ENCODE measurements at places on chromosomes 12 and 14.
A peak's percentile ranks its signal among the peaks of the same experiment; 100 is the strongest.

DNA sequence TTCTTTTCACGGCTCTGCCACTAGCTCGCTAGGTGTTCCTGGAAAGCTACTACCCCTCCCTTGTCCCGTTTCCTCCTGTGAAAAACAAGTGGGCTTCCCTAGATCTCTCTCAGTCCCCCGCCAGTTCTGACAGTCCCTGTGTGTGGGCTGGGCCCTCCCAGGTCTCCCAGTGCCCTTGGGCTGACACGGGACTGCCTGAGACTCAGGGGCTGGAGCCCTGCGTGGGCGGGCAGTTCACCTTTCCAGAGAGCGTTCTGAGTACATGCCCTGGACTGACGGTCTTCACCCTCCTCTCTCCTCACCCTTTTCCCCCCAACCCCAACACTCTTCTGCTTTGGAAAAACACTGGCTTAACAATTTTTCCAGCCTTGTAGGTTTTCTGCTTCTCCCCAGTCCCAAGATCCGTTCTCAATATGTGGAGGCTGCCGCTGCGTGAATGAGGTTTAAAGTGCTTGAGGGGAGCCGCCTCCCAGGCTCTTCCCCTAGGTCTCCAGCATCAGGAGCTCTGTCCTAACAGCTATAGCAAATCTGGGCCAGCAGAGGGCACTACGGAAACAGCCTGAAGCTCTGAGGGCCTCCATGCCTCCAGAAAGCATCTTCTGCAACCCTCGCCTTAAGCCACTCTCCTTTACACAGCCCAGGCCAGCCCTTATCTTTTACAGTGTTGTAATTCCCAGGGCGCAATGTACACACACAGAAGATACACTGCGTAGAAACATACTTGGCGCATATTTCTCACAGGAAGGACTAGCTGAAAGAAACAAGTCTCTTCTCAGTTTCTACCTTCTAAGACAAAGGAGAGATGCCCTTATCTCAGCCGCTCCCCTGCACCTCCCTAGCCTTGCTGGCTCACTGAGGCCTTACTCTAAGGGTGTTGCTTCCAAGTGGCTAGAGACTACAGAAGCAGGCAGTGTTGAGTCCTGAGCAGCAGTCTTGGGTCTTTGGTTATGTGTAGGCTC, 10.4 kb upstream of the DCD start:
- DNase-seq: peak; percentile 68

GRCh38 chr12:39931857-39932256, 174.0 kb downstream of the SLC2A13 start:
- DNase-seq: no peak

DNA sequence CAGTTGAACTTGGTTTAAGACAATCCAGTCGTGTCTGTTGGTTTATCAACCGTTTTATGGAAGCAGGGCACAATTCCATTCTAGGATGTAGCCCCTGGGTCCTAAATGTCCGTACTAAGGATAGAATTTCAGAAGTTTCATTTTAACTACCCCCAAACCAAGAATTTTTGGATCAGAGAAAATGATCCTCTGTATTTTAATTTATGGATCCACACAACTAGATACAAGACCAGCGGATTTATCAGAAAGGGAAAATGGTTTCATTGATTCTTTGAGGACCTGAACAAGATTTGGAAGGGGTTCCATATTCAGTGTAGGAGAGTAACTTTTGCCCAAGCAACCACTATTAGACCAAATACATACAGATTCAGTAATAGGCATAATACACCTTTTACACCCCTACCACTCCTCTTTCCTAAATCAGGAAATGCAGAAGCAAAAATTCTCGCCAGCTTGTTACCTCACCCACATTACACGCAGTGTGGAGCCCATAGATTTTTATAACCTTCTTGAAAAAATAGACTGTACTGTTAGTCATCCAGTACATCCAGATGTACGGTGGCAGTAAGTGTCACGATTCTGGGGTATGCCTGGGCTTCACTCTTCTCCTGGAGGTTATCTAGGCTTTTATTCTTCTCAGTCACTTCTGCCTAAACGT, 1.4 kb upstream of the FBXL14 start:
- DNase-seq: no peak

DNA sequence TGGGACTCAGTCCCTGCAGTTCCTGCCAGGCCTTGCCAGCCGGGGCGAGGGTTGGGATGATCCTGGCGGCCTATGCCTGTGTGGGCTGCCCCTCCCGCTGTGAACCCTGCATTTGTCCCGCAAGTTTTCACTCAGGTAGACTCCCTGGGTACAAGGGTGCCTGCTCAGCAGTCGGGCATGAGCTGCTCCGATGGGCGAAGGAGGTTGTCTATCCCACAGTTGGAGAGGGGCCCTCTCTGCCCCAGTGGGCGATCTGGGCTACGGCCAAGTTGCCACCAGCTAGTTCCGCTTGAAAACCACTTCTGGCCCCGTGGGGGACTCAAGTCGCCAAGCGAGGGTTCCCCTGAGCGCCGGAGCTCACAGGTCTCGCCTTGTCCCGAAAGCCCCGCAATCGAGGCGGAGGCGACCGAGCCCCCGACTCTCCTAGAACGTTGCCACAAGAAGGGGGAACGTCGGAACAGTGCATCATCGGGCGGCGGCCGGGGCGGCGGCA, 365 bp upstream of the TPI1 start:
- DNase-seq: peak; percentile 38

DNA sequence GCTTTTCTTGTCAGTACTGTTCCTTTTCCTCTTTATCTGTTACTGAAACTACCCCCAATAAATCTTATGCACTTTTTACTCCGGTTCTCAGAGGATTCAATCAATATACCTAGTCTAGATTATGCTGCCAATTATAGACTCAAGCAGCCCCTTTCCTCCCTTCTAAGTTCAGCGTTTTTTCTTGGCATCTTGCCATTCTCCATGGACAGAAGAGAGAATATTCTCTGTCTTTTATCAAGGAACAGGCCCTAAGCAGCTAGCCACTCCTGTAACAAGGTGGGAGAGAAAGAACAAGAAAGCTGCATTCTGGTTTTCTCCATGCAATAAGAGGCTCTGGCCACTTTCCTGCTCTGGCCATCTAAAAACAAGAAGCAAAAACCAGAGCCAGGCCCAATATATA, 263.0 kb upstream of the ALG10 start:
- no peak for DNase-seq

DNA sequence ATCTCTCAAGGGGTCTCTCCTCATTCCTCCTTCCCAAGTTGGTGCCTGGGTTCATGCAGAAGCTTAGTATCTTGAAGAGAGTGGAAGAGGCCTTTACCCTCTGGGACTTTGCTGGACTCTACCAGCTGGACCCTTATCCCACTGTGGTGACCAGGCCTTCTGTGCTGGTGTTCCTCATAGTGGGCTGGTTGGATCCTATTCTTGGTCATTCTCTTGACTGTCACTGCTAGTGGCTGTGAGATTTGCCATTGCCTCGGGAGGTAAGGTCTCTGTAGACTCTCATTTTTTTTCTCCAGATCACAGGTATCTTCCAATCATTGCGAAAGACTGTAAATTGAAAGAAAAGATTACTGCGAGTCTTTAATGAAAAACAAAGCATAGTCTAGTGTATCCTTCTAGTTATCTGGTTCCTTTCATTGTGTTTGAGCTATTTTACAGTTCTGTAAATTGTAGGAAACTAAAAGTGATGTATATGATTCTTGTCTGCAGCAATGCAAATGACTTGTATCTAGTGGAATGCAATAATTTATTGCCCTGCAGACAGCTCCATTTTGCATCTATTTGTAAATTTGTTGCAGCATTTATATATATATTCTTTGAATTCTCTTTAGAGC, 217.9 kb downstream of the AEBP2 start:
- no peak for DNase-seq

DNA sequence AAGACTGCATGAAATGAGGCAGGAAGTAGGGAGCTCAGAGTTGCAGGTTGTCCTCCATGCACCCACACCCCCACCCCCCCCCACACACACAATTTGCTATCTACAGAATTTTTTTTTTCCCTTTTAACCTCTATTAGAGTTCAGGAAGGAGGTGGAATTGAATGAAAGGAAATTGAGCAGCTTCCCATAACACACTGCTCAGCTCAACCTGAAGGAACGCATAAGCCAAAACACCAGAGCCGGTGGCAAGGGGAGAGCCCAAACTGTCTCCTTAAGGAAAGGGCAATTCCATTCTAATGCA, 74.1 kb downstream of the NUAK1 start:
- no peak for DNase-seq

GRCh38 chr12:130689408-130690405, 26.4 kb downstream of the RIMBP2 start:
- DNase-seq: no peak
